Nucleus accumbens (tissue), 56 donors: ENCODE measurements at places on chromosomes 5 and 9.
A peak's percentile ranks its signal among the peaks of the same experiment; 100 is the strongest.

GRCh38 chr9:16321461-16322119 lies 548.9 kb downstream of the BNC2 start:
- no peak for DNase-seq

GRCh38 chr9:33791117-33791516 lies 4.2 kb upstream of the PRSS3 start:
- DNase-seq: no peak

GRCh38 chr5:33046091-33046490 lies 335.0 kb downstream of the NPR3 start:
- DNase-seq: no peak

DNA sequence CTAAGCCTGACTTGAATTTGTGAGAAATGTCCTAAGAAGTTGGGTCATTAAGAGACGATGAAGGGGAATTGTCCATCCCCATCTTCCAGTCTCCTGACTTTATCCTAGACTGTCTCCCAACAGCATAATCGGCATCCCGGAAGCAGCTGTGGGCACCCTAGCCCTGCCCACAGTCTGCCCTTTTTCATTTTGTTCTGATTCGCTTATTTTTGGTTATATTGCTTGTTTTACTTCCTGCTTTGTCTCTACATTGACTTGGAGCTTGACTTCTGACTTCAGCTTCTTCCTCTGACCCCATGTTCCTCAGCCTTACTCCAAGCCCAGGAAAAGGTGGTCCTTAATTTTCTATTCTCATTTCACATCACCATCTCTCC lies 41.8 kb downstream of the UGCG start:
- no peak for DNase-seq

DNA sequence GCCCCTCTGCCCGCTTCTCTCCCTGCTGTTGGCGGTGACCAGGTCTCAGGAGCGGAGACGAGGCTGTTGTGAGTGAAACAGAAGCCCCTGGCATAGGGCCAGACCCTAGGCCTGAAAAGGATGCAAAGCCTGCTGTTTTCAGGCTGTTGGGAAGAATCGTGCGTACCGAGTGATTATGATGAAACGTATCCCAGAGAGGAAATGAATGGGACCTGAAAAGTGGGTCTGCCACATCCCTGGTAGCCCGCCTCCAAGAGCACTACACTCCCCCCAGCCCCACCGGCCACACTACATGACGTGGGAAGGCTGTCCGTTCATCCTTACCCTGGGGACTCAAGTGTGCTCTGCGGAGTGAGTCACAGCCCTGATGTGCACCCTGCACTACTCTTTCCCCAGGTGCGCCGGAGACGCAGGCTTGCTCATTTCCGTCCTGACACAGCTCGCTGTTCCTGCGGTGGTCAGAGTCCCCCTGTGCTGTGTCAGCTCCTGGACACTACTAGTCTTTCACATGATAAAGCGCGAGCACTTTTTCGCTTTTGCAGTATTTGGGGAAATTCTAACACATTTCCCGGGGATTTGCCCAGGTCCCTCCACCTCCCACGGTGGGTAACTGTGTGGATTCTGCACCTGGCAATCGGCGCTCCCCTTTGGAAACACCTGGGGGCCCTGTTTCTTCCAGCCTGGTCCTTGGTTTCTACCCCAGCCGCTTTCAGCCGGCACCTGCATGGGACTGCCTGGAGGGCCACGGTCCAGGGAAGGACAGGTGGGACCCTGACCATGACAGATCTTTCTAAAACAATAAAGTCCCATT lies 91.5 kb downstream of the ANKRD33B start:
- no peak for DNase-seq

DNA sequence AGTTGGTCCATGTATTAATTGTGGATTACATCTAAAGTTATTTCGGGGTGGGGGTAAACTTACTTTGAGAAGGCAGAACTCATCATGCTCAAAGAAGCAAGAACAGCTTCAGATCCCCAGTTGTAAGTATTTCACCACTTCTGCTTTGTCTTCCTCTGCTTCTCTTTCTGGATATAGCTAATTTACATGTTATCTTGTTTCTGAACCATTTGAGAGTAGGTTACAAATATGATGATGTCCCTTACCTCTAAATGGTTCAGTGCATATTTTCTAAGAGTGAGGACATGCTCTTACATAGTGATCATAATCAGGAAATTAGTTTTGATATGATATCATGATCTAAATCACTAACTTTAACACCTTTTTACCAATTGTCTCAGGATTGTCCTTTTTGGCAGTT lies 11.9 kb downstream of the TRIO start:
- DNase-seq: no peak

DNA sequence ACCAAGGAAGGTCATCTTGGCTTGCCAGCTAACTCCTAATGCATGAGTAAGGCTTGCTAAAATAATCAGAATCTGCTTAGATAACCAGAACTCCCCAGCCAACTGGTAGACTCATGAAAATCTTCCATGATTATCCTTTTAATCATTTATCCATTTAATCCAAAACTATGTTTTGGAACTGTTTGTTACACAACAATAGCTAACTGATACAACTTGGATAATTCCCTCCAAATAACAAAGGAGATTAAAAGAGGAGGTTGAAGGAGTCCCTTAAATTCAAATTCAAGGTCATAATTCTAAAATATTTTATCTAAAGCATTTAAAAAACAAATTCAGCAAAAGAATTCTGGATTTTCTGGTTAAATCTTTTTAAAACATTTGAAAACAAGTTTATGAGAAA lies 222.1 kb downstream of the DEPDC1B start:
- no peak for DNase-seq

- DNase-seq: no peak
These were observed at the start of gene PCDHB6 for GRCh38 chr5:141149812-141150211. Gene PCDHB6 (plus strand): TSS chr5:141150057. CDS start chr5:141150258, 201 bp downstream.

DNA sequence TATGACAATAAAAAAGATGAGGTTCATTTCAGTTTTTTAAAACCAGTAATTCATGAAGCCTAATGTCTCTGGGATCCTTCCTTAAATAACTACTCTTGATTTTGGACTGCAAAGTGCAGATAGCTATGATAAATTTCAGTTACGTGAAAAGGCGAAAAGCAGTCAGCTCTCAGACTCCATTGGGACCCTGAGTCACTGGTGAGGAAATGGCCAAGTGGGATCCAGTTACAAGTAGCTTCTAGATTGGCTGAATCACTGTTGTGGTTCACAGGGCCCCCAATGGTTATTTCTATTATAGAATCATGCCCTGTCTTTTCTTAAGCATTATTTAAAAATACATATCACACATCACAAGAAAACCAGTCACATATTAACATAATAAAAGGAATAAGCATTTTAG lies 31.1 kb upstream of the PPP3R2 start:
- no peak for DNase-seq

DNA sequence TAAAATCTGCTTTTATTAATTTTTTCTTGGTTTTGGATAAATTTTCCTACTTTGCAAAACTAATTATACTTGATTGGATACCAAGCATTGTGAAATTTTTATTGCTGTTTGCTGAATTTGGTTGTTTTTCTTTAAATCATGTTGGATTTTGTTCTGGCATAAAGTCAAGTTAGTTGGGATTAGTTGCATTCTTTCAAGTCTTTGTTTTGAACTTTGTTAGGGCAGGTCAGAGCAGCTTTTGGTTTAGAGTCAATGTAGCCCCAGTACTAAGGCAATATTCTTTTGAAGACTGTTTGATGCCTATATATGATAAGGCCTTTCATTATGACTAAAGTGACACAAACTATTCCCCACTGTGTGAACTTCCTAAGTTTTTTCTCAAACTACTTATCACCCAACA lies 531.1 kb downstream of the RASEF start:
- no peak for DNase-seq

DNA sequence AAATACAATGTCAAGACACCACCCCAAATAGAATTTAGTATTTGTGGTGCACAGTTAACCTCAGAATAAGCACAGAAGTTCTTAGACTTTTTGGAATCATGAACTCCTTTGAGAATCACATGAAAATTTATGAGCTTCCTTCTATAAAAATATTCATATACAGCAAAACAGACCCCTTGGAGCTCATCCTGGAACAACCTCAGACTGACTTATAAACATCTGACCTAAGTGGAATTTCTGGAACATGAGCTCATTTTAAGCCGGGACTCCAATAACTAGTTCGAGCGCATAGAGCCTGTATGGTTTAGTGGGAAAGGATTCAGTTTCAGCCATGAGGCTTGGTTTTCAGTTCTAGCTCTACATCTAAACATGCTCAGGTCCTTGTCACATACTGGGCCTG lies 192.3 kb downstream of the DEPDC1B start:
- no peak for DNase-seq

GRCh38 chr5:178688551-178688950 lies 41.9 kb downstream of the ZNF354A start:
- DNase-seq: no peak

GRCh38 chr9:84542554-84542953 lies 127.0 kb upstream of the NTRK2 start:
- DNase-seq: no peak

GRCh38 chr5:132470596-132470995 lies 20.0 kb downstream of the IRF1 start:
- no peak for DNase-seq

DNA sequence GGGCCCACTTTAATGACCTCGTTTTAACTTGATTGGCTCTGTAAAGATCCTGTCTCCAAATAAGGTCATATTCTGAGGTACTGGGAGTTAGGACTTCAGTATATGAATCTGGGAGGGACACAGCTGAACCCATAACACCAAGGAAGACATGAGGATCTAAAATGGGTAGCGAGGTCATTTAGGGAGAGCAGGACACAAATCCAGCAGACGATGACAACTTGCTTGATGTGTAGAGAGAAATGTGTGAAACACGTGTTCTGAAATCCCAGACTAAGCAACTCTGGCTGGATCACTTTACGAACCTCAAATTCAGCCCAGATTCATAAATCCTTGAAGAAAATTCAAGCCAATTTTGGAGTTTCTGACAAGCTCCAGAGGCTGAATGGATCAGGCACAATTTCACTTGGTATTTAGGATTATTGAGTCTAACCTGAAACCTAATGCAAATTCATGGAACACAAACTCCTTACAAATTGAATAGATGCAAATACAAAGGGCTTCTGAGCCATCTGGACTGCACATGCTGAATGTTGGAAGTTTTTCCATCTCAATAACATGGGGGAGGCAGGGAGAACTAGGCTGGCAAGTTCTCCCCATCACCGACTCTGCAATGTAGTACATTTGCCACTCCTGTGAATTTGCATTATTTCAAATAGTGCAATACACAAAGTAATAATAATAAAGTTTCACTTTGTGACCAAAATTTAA lies 74.0 kb upstream of the SLC30A5 start:
- no peak for DNase-seq

- no peak for DNase-seq
These were observed 992 bp downstream of the LCNL1 start for GRCh38 chr9:136983656-136984314.

DNA sequence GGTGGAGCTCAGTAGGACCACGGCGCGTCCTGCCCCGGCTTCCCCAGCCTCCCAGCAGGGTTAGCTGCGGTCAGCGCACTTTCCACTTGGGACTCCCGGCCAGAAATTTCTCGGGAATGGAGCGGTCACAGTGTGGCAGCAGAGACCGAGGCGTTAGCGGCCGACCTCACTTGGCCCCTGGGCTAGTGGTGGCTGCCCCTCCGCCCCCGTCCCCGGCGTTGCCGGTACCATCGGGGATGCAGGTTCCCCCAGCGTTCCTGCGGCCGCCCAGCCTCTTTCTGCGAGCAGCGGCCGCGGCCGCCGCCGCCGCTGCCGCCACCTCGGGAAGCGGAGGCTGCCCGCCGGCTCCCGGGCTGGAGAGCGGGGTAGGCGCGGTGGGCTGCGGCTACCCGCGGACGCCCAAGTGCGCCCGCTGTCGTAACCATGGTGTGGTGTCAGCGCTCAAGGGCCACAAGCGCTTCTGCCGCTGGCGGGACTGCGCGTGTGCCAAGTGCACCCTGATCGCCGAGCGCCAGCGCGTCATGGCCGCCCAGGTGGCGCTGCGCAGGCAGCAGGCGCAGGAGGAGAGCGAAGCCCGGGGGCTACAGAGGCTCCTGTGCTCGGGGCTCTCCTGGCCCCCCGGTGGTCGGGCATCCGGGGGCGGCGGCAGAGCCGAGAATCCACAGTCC lies 460 bp downstream of the DMRTA1 start:
- peak; percentile 59 for DNase-seq

GRCh38 chr5:150774145-150774544 lies 4.4 kb upstream of the SMIM3 start:
- no peak for DNase-seq

DNA sequence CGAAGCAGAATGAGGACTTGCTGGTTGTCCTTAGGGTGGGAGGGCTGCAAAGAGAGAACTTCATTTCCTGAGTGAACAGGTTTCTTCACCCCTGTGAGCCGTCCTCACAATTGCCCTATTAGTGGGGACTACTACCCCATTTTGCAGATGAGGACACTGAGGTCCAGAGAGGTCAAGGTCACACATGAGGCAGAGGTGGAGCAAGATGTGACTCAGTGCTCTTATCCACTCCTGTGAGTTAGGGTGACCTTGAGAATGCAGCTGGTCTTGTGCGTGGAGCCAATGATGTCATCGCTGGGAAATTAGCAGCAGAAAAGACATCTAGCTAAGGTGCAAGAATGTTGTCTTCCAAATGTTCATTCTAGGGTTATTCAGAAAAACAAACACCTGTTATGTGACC lies 26.9 kb downstream of the GPRIN1 start:
- DNase-seq: no peak

- DNase-seq: no peak
These were observed 200.8 kb downstream of the MAT2B start for GRCh38 chr5:163706053-163706771.
